DMS53 (cell line): ENCODE measurements at places on chromosomes 12 and 14.

- peak; percentile 85 for DNase-seq
These were observed 120.2 kb downstream of the CRACR2A start for GRCh38 chr12:3632754-3633153.

DNA sequence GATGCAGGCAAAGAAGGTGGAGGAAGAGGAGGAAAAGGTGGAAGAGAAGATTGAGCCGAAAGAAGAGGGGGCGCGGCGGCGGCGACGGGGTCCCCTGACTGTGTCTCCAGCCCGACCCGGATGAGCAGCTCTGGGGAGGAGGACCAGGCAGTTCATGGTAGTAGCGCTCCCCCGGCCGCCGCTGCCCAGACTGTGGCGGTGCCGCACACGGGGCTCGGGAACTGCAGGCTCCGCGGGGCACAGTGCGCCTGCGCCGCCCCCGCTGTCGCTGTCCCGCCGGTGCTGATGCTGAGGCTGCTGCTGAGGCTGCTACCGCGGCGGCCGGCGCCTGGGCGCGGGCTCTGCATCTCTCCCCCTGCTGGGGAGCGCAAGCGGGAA lies at the start of gene KCNH5:
TSS of gene KCNH5 (minus strand) at position 225 of the 378 bp plus-strand sequence. CDS start 272 bp downstream, outside the sequence.
- peak; percentile 82 for DNase-seq

DNA sequence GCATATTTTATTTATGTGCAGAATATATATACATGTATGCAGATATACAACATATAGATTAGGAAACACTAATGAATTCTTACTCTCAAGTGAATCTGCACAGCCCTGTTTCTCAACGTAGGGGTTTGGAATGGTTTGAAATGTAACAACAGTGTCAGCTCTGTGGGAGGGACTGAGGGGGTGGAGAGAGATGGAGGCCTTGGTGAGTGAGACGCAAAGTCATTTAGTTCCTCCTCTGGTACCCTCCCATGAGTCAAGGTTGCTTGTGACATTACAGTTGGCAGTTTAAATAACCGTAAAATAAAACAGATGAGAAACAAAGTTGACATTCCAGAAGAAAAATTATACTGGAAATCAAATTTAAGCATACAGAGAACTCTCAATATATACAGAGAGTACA lies 313.0 kb upstream of the PRKD1 start:
- no peak for DNase-seq

GRCh38 chr12:25320123-25321006 lies 69.6 kb upstream of the KRAS start:
- no peak for DNase-seq

DNA sequence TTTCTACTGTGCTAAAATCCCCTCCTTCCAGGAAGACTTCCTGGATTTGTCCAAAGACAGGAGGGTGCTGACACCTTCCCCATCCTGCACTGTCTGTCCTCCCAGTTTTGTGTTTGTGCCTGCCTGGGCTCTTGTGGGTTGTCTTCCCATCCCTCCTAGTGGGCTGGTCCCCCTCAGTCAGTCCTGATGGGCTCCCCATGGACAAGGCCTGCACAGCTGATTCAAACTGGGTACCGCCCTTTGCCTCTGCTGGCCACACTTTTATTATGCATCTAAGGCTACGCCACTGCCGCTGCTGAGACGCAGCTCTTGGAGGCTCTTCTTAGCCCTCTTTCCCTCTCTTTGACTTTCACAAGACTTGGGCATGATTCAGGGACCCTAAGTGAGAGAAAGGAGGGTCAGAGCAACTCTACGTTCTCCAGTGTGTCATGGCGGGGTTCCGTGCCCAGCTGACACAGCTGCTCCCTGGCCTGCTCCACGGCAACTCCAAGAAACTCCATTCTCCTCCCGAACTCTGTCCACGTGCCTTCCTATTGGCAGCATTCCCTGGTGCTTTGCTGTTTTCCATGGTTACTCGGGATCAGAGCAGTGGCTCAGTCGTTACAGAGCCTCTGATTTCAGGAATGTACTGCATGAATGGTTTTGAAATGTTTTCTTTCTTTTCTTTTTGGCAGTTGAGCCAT lies 3.8 kb upstream of the KRT85 start:
- no peak for DNase-seq

- no peak for DNase-seq
These were observed 38.3 kb downstream of the TESC start for GRCh38 chr12:117060929-117061305.

DNA sequence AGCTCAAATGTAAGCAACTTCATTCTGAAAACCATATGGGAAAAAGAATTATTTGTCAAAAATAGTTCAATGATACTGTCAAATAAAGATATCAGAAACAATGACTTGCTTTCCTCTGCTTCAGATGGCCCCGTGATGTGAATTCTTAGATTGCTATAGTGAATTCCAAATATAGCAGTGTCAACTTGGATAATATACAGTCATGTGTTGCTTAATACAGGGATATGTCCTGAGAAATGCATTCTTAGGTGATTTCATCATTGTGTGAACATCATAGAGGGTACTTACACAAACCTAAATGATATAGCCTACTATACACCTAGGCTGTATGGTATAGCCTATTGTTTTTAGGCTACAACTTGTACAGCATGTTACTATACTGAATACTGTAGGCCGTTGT lies 108.7 kb upstream of the MIS18BP1 start:
- DNase-seq = no peak

GRCh38 chr12:12943586-12944260 lies 8.2 kb downstream of the GPRC5D start:
- DNase-seq = no peak

GRCh38 chr12:120352117-120352516 lies 16.8 kb downstream of the MSI1 start:
- DNase-seq = peak; percentile 47

DNA sequence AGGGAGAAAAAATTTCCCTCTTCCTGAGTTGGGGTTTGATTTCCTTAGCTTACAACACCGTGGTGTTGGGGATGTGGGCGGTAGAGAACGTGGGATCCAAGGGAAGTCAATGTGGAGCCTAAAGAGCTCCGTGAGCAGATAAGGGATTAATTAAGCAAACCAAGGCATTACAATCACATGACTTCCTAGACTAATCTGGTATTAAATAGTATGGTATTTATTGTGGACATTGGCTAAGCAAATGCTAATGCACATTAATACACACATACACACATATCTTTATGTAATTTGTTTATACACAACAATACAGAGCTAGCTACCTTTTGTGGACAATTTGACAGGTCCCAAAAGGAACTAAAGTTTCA lies 791 bp upstream of the RNF41 start:
- DNase-seq = no peak

DNA sequence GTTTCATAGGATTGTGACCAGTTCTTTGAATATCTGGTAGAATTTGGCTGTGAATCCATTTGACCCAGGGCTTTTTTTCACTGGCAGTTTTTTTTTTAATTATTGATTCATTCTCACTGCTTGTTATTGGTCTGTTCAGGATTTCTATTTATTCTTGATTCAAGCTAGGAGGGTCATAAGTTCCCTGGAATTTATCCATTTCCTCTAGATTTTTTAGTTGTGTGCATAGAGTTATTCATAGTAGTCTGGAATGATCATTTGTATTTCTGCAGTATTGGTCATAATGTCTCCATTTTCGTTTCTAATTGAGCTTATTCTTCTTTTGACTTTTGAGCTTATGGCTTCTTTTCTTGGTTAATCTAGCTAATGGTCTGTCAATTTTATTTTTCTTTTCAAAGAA lies 291.6 kb downstream of the AKAP6 start:
- no peak for DNase-seq

GRCh38 chr14:104447750-104448149 lies 131.8 kb upstream of the C14orf180 start:
- DNase-seq = no peak

DNA sequence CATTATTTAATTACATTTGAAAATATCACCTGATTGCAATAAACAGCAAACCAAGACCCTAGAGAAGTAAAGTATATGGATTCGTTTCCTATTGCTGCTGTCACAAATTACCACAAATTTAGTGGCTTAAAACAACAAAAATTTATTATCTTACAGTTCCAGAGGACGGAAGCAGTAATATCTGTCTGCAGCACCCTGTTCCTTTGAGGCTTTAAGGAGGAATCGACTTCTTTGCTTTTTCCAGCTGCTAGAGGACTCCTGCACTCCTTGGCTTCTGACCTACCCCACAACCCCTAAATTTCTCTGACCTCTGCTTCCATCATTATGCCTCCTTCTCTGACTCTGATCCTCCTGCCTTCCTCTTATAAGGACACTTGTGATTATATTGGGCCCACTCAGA lies 23.8 kb upstream of the PPM1A start:
- DNase-seq = no peak

DNA sequence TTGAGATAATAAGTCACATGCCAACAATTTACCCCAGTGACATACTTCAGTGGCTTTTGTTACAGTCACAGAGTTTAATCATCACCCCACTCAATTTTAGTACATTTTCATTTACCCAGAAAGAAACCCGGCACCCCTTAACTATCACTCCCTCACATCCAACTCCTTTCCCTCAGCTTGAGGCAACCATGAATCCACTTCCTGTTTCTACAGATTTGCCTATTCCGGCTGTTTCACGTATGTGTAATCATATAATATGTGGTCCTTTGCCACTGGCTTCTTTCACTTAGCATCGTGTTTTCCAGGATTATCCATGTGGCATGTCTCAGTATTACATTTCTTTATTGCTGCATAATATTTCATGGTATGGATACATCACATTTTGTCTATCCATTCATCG lies 147.5 kb downstream of the CFAP54 start:
- DNase-seq = no peak
